ENCODE measurements at places on chromosomes 7 and 10.
A peak's percentile ranks its signal among the peaks of the same experiment; 100 is the strongest.

GRCh38 chr10:103042129-103042528 lies 124.0 kb downstream of the CNNM2 start:
- DNase-seq = no peak

DNA sequence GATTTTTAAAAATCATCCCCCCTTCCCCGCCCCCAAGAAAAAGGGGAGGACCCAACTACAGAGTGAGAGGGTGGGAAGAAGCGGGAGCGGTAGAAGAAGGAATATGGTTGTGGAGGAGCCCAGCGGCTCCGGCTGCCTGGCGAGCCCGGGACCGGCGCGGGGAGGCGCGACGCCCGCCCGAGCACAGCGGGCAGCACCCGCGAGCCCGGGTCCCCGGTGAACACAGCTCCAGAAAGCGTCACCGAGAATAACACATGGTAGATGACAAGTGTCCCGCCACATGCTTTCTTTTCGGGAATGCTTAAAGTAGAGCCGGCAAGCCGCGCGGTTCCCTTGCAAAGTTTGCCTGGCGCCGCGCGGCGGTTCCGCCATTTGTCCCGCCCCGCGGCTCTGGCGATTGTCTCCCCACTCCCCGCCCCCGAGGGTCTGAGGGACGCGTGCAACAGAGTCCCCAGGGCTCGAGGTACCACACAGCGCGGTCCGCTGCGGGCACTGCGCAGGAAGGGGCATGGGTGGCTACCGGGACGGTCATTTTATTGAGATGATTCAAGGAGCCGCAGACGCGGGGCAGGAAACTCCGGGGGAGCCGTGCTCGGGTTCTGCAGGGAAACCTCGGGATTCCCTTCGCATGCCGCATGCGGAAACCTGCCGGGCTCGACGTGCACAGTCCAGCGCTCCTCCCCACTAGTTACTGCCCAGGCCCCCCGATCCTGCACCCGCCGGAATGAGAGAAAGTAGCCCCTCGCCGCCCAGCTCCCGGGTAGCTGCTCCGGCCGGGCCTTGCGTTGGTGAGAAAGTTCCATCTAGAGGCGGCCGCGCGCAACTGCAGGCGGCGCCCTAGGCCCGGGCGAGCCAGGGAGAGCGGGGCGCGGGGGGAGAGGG lies 781 bp upstream of the GRM8 start:
- DNase-seq = peak; percentile 34

- no peak for DNase-seq
These were observed 49.8 kb upstream of the RAPGEF5 start for GRCh38 chr7:22406715-22407114.

DNA sequence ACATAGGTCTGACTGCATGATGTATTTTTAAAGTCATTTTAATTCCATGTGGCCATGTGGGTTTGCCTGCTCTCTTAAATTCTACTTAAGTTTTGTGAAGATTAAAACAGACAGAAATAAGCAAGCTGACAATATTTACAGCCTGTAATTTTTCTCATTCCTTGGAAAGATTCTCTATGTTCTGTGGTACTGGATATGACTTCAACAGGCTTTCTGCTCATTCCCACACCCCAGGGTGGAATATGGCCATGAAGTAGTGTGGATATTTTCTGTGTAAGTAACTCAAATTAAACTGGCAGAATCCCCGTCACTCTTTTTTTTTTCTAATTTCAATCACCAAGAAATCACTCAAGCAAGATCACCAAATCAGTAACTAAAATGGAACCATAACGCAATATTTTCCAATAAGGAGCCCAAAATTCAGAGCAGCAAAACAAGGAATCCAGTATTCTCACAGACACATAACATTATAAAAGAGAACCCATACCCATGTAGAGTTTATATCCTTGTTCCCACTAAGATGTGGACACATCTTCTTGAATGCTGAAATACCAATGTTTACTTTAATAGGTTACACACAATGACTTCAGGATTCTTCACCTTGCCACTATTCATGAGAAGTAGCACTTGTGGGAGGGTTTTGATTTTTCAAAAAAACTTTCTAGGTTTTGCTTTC lies 5.7 kb downstream of the HOXA5 start:
- DNase-seq = no peak

DNA sequence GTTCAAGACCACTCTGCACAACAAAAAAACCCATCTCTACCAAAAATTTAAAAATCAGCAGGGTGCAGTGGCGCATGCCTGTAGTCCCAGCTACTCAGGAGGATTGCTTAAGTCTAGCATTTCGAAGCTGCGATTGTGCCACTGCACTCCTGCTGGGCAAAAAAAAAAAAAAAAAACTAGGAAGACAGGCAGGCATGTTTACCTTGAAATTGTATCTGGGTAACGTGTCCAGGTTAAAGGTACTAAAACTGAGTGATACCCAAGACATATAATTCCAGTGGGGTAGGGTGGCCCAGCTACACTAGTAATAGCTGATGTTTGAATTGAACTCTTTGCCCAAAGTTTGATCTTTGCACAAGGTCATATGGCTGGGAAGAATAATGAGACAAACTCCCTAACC lies 16.2 kb downstream of the GHITM start:
- no peak for DNase-seq

- no peak for DNase-seq
These were observed 54.1 kb upstream of the AKR1C1 start for GRCh38 chr10:4909118-4909517.

- no peak for DNase-seq
These were observed 60.1 kb upstream of the ARID5B start for GRCh38 chr10:61841338-61841875.

Data from NCI-H2029 treated with DMSO at 0.1 percent for 48 hours (cell line).